Amniotic epithelial cell (primary cell): ENCODE measurements at places on chromosomes 11 and 22.

GRCh38 chr11:59463190-59463641, 6.5 kb downstream of the OR4D6 start:
- no peak for DNase-seq

DNA sequence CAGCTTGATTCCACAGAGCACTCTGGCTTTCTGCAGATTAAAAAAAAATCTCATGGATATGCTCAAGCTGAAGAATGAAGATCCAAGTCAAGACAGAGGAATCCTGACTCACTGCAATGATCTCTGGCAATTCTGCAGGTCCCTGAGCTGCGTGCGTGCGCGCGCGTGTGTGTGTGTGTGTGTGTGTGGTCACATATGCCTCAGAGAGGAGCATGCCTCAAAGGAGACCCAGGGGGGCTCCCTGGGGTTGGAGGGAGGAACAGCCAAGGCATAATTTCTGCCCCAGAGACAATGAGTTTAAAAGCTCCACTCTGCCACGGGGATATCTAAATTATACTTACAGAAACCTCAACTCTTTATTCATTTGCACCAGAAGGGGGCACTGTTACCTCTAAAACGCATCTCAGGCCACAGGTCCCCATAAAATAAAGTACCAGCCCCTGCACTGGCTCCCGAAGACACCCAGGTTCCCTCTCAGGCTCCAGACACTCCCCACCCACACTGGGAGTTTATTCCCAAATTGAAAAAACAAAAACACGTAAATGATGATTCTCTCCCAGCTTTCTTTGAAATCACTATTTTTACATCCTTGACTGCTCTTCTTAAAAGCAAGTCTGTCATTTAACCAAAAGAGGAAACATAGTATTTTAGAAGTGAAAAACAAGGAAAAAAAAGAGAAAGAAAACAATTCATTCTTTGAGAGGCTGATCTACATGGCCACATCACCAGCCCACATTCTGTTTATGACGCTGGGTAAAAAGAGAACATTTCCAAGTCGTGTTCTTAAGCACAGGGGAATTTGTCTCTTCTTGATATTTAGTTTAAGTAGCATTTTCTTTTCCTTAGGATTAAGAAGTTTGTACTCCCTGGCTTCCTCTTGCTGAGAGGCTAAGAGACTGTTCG, 401.0 kb downstream of the LARGE1 start:
- DNase-seq = no peak

DNA sequence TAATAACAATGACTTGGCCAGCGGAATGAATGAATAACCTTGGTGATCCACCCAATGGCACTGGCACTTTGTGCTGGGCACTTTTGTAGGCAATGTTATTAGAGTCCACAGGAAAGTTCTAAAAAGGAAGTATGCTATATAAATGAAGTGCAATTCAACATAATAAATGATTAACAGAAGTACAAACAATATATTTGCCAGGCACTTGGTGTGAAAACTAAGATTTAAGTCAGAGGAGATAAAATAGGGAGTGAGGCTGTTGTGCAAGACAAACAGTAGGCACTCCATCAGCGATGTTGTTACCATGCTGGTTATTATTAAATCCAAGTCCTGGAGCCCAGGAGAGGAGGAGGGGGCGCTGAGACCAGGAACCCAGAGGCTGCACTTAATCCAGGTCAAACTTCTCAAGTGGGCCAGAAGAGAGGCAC, 173.8 kb downstream of the LARGE1 start:
- no peak for DNase-seq

GRCh38 chr11:118283037-118283636, 19.0 kb upstream of the MPZL2 start:
- no peak for DNase-seq

GRCh38 chr22:23061471-23062280, 8.6 kb upstream of the GNAZ start:
- DNase-seq = no peak

- no peak for DNase-seq
Observed at GRCh38 chr11:76293189-76293631, 86.9 kb upstream of the WNT11 start.

- DNase-seq = no peak
Observed at GRCh38 chr11:47268448-47269001, 1.4 kb upstream of the MADD start.

DNA sequence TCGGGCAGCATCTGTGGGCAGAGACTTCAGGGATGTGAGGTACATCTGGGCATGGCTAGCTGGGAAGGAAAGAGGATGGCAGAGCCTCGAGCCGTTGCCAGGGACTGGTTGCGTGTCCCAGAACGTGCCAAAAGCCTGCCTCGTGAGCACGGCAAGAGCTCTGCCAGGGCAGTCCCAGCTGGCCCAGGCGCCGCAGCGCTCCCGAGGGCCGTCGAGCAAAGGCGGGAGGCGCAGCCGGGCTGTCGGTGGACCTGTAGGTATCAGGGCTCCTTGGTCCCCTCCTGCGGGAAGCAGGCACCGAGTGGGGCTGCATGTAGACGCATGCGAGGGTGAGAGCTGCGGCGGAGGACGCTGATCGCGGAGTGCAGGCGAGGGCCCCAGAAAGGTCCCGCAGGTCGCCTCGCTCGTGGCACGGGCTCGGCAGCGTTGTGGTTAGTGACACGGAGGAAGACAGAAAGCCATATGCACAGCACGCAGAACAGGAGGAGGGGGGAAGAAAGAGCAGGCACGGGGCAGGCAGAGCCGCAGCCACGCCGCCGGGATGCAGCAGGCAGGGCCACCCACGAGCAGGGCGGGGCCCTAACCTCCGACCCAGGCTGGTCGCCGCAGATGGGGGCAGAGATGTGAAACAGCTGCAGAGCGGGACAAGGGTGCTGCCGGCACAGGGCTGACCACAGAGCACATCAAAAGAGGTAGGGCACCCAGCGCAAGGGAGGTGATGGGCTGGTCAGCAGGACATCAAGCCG, 18.0 kb downstream of the LSP1 start:
- DNase-seq = no peak

DNA sequence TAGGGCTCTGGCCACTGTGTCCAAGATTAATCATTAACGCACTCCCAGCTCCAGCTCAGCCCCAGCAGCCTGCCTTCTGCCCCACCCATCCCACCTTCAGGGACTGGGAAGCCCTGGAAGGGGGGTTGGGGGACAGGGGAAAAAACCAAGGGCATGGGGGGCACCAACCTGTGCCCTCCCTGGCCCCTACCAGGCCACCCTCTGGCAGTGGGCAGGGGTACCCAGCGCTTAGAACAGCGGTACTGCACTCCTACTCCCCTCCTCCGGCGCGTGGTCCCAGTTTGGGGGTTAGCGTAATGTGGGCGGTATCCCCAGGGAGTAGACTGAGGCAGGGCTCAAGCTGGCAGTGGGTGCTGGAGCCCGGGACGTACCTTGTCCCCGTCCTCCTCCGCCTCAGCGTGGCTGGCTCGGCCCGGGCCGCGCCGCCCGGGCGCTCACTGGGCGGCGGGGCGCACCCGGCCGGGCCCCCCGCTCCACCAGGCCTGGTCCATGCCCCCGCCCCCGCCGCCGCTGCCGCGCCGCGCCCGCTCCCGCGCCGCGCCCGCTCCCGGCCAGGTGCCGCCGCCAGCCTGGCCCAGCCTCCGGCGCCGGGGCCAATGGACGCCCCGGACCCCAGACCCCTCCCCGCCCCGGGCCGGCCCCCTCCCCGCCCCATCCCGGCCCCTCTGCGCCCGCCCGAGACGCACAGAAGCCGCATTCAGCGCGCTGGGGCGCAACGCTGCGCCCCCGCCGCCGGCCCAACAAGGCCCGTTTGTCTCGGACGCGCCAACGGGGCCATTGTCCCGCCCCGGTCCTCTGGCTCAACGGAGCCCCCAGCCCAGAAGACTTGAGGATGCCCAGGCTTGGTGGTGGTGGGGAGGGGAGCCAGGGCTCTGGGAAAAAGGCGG, at the start of gene GAL3ST1:
Gene GAL3ST1 (minus strand): TSS at position 571 of the 887 bp plus-strand sequence. CDS start 17,273 bp downstream, outside the sequence.
- no peak for DNase-seq

- DNase-seq = no peak
Observed at GRCh38 chr11:92867913-92868619, 101.4 kb upstream of the MTNR1B start.

DNA sequence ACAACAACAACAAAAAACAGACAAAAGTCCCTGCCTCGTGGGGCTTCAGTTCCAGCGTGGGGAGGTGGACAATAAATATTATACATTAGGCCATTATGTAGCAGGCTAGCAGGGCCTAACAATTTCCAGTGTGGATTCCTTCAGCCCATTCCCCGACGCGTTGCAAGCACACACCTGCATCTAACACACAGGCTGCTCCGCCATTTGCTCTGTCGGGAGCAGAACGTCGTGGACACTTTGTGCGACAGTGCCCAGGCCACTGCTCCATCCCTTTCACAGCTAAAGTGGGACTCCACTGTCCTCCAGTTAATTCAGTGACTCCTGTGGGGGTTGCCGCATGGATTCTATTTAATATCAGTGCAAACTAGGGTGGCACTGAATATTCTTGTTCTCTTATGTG, 10.9 kb upstream of the FGF3 start:
- no peak for DNase-seq

DNA sequence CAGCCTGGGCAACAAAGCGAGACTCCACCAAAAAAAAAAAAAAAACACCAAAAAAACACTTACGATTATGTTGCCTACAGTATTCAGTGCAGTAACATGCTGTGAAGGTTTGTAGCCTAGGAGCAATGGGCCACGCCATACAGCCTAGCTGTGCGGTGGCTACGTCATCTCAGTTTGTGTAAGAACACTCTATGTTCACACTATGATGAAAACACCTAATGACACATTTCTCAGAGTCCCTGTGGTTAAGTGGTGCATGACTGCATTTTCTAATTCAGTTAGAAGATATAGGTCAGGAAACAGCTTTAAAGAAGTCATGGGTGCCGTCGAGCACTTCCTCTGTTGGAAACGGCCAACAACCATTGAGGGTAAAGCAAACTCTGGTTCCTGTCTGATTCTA, 75.7 kb upstream of the ANO1 start:
- no peak for DNase-seq

DNA sequence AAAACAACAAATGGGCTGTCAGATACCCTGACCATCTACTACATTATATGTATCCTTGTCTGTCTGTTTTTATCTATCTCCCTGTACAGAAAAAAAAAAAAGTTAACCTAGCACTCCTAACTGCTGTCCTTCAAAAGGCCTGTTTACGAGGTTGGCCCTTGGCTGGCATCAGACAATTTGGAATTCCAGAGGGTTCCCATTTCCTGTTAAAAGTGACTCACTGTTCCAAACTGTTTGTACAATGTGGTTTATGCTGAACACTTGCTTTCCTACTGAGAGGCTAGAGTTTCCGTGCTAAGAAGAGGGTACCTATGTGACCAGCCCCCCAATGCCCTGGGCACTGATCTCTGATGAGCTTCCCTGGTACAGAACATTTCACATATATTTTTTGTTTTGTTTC, 65.9 kb upstream of the HMGXB4 start:
- DNase-seq = peak; percentile 46

DNA sequence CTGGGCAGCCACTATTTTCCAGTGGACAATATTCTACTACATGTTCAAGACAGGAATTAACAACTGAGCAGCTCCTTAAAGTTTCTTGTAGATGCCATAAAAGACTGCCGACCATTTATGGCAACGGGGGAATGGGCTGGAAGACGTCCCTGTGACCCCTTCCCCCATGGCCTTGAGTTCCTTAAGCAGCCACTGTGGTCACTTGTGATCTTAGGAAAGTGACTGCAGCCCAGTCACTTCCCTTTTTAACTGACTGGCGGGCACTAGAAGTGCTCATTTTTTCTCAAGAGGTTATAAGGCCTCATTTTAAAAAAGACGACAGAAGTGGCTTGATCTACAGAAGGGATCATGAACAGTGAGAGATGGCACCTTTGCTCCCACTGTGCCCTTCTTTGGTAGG, 153.2 kb upstream of the NARS2 start:
- DNase-seq = no peak

- no peak for DNase-seq
Observed at GRCh38 chr11:126499131-126499752, 143.8 kb downstream of the ST3GAL4 start.

GRCh38 chr11:57386178-57386940, 4.1 kb downstream of the PRG2 start:
- no peak for DNase-seq

DNA sequence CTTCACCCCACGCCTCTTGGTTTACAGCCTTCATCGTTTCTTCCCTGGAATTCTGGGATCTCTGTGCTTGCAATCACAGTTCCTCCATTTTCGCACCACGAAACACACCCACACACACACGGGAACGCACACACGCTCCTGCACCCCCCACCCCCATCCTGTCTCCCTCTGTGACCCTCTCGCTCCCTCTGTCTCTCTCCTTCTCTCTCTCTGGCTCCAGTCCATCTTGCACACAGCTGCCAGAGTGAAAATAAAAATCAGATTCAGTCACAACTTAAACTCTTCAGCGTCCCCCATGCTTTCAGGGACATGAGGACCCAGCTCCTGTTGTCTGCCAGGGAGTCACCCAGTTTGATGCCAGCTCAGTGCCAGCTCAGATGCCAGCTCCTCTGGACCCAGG, 3.0 kb downstream of the GAL start:
- DNase-seq = no peak

- no peak for DNase-seq
Observed at GRCh38 chr11:17738151-17738973, 3.8 kb downstream of the KCNC1 start.

DNA sequence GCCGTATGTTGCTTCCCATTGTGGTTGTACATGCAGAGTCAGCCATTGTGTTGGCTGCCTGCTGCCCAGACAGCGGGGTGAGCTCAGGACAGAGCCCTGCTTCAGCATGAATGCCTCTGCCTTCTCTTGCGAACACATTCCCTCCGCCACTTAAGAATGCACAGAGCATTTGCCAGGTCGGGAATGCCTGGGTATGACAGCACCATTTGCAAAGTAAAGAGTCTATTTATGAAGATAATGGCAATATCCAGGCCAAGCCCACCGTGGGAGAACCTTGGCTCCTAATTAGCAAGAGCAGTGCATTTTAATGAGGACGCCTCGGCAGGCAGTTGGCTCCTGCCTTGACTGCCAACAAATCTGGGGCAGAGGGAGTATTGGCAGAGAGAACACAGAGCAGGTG, 62.5 kb upstream of the SORL1 start:
- no peak for DNase-seq

DNA sequence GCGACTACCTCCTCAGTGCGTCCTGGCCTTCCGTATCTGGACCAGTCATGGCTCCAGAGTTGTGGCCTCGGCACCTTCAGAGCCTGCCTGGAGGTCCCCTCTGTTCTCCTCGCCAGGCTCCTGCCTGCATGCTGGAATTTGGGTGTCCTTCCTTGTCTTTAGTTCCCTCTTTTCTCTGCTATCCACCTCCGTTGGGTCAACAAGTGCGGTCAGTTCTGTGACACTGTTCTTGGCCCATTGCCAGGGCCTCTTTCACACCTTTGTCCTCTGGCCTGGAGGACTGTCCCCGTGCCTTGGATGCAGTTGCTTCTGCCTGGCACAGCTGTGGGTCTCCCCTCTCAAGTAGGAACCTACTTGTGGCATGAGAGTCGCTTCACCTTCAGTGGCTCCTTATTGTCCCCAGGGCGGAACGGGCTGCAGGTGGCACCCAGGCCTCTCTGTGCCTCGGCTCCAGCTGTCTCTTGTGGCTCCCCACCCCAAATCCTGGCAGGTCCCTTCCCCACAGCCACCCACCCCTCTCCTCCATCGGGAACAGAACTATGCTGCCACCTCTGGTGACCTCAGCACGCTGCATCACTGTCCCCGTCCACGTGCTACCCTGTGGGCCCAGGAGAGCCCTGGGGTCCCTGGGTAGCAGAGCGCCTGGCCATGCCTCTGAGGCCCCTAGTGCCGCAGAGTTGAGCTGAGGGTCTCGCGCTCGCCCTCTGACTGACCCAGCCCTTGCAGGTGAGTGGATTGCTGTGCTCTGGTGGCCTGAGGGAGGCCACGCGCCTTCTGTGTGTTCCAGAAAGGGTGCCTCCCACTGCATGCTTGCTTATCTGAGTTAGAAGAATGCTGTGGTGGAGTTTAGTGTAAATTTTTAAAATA, 4.7 kb downstream of the DGCR8 start:
- DNase-seq = peak; percentile 38
